H9 (cell line): ENCODE measurements at places on chromosomes 2 and 18. TPM values are rescaled to one million over a fixed set of nuclear protein-coding genes. Genes with fewer than 3 reads are reported as not detected.

The C2orf81 gene
- 2.4 and 3.5 TPM in 2 replicates for total RNA-seq

The GALNT13 gene
- total RNA-seq, result 6.6 and 6.7 TPM in 2 replicates

The FECH gene
- total RNA-seq, result 24.1 and 24.8 TPM in 2 replicates

The MAP2 gene
- total RNA-seq, result 0.87 and 1.3 TPM in 2 replicates

The BUB1 gene
- 129 and 144 TPM in 2 replicates for total RNA-seq

The ITPRID2 gene
- 9.0 and 12.0 TPM in 2 replicates for total RNA-seq

The SPP2 gene
- total RNA-seq, result not detected in 2 replicates

The ATP6V1C2 gene
- 0.72 and 1.2 TPM in 2 replicates for total RNA-seq

The XDH gene
- 1.4 and 1.6 TPM in 2 replicates for total RNA-seq

The VAMP5 gene
- total RNA-seq, result 0.57 and 0.59 TPM in 2 replicates

The SIX3 gene
- 0.35 and 0.55 TPM in 2 replicates for total RNA-seq

The RAB27B gene
- total RNA-seq, result 0.15 and 0.24 TPM in 2 replicates

The MRPL44 gene
- 46.1 and 47.8 TPM in 2 replicates for total RNA-seq
